ENCODE measurements at places on chromosomes 4 and X.

- no peak for DNase-seq
Measured at GRCh38 chr4:24024157-24024556, 134.3 kb upstream of the PPARGC1A start.

DNA sequence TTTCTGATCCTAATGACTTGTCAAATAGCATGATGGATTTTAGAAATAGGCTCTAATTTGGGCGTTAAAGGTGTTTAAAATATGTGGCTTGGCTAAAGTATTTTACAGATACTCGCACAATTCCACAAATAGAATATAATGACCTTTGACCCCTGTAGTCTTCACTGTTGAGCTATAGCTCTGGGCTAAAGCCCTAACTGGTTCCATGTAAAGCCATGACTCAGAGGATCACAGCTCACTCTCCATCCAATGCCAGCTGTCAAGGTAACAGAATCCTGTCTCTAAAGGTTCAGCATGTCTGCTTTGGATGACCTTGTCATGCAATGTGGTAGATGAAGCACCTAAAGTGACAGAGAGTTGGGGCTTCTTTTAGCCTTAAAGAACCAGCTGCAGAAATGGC is 42.5 kb downstream of the TLR10 start:
- DNase-seq: no peak

GRCh38 chr4:121041307-121042090 is 30.8 kb downstream of the NDNF start:
- no peak for DNase-seq

DNA sequence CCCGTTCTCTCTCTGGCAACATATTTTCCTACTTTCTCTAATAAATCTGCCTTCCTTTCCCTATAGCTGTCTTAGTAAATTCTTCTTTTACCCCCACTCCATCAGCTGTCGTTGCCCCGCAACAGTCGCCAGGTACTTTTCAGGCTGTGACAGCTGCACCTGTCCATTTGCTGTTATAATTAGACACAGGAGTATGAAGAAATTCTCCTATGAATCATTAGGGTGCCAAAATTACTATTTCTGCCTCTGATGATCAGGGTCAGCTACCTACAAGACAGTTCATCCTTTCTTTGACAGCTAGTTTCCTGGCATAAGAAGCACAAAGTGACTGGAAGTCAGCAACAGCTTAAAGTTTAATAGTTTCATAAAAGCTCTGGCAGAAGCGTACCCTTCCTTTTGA is 19.5 kb upstream of the GALNTL6 start:
- no peak for DNase-seq

GRCh38 chr4:173935622-173936405 is 347.7 kb downstream of the FBXO8 start:
- DNase-seq: no peak

DNA sequence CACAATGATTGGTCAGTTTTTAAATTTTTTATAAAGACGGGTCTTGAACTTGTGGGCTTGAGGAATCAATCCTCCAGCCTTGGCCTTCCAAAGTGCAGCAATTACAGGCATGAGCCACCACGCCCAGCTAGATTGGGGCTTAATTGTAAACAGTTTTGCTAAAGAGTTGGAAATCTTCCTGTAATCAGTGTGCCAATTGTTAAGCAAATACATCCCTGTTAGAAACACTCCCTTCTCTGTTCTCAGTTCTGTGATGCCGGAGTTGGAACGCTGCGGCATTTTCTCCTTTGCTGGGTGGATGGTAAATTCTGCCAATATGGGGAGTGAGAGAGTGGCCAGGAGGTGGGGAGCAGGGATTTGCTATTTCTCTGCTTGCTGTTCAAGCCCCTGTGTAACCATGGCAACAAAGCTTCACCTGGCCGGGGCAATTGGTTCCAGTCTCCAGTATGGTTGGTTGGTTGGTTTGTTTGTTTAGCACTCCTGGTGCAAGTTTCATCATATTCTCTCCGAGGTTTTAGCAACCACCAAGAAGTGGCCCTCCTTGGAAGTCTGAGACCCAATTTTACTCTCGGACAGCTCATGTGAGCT is 3.0 kb upstream of the SPATA4 start:
- no peak for DNase-seq

- no peak for DNase-seq
Measured at GRCh38 chr4:45539142-45539814, 584.6 kb downstream of the GABRG1 start.

DNA sequence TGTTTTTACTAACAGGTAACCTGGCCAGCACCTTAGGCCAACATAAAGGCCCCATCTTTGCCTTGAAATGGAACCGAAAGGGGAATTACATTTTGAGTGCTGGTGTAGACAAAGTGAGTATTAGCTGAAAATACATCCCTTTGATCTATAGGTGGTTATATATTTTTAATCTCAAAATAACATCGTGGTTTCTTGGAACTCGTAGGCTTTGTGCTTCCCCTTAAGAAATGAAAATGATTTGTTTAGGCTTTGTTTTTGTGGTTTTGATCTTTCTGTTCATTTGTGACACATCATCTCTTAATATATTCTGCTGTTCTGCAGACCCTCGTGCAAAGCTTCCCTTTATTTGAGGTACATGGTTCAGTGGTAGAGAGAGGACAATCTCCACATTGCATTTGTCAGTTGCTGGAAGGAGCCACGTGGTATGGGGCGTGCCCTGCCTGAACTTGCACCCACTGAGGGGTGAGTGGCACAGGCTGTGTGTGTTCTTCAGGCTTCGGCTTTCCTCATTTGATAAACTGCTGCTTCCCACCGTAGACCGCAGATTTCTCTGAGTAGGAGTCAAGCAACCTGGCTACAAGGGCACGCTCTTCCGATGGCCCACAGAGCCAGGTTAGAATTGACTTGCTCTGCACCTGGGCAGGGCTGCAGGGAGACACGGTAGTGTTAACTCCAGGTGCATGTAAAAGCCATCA is 72.2 kb downstream of the GPR143 start:
- no peak for DNase-seq

GRCh38 chr4:76012388-76012801 is 5.1 kb upstream of the CXCL9 start:
- DNase-seq: no peak

- no peak for DNase-seq
Measured at GRCh38 chr4:177220376-177220775, 89.3 kb upstream of the NEIL3 start.

DNA sequence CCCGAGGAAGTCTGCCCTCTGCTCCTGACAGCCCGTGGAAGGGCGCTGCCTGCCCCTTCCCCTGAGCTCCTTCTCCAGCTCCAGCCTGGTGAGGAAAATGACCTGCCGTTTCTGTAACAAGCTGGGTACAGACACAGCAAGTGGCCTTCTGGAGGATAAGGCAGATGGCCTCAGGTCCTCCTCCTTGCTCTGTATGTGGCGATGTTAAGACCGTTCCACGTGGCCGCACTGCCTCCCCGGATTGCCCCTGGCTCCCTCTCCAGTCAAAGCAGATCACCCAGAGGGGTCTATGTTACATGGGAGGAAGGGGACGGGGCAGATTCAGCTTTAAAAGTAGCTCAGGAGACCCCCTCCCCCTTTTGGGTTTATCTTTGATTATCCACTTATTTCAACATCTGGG is 80.3 kb upstream of the GATB start:
- no peak for DNase-seq

- DNase-seq: no peak
Measured at GRCh38 chr4:144353292-144353691, 212.8 kb upstream of the GYPA start.

GRCh38 chr4:142104041-142104440 is 467.7 kb downstream of the IL15 start:
- DNase-seq: no peak

All from NCI-H1048 (cell line).